ENCODE measurements at places on chromosomes 5 and 9.

DNA sequence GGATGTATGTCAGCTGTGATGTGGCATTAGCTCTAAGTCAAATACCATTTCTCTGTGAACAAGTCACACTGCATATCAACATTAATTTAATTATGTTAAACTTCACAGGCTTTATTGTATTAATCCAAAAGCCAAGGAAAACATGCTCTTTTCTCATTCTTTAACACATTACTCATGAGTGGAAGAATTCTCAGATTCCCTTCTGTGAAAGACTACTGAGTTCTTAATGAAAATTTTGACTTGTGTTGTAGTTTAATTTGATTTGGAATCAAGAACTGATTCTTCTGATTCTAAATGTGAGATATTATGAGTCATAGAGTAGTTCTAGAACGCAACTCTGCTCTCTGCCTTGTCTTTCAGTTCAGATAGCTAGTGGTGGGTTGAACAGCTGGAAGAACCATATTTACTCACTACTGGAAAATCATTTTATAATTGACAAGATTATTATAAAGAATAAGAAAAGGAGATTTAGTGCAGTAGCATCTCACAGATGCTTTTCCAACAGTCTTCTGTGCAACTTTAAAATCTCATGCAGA, 90.6 kb downstream of the VCAN start:
- DNase-seq = no peak

DNA sequence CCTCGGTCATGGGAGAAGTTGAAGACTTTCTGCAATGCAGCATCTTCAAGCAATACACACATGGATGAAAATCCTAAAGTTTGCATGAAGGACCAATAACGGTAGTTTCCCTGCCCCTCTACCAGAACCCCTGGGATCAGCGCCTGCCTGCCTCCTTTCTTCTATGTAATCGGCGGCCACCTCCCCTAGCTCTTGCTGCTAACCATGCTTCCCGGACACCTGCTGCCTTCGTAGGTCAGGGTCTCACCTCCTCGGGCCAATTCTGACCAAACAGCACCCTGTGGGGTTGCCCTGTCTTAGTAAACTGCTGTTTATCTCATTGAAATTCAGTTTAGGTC, 388 bp upstream of the MED10 start:
- DNase-seq = no peak

- no peak for DNase-seq
These were observed 3.6 kb downstream of the RPL12 start for GRCh38 chr9:127447416-127448111.

DNA sequence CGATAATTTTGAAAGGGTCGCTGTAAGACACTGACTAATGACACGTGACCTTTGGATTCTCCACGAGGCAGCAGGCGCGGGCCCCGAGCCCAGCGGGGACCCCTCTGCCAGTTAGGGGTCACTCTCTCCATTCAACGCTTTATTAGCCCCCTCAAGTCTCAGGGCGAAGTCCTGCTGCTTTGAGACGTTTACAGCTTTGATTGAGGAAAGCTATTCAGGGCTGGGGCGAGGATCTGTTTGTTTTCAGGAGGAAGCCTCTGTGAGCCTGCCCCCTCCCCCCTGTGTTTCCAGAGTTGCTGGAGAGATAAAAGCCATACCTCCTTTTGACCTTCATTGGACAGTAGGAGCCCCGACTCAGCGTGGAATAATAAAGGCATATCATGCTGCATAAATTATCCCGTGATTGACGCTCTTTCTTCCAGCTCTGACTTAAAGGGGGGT, 31.4 kb upstream of the MSX2 start:
- DNase-seq = peak; percentile 34

DNA sequence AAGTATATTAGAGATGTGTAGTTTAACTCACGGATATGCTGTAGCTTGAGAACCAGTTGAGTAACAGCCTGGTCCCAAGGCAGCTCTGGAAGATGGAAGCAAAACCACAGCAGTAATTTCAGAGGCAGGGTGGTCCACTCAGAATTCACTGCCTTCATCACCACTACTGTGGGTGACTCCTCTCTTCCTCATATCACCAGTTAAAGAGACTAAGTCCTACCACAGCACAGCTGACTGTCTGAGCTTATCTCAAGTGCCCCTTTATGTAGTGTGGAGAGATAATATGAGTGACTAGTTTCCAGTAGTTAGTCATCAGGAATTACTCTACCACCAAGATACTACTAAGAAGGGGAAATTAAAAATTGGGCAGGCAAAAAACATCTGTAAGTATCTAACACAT, 1571.2 kb upstream of the C9orf72 start:
- DNase-seq = no peak

DNA sequence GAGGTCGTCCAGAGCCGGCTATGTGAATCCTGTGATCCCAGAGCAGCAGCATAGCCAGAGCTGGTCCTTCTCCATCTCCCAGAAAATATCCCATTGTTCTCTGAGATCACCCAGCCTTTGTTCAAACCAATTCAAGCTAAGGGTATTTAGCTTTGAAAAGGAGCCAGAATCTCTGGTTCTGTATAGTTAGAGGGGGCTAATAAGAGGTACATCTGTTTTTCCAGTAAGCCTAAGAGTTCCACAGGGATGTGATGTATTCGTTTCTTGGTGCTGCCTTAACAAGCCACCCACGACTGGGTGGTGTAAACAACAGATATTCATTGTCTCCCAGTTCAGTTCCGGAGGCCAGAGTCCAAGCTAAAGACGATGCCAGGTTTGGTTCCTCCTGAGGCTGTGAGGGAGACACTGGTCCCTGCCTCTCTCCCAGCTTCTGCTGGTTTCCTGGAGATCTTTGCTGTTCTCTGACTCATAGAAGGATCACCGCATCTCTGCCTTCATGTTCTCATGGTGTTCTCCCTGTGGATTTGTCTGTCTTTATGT, 344.8 kb downstream of the MTRR start:
- no peak for DNase-seq

GRCh38 chr5:44809215-44809955, 638 bp downstream of the MRPS30 start:
- DNase-seq = peak; percentile 47

GRCh38 chr5:96699186-96699820, 37.1 kb downstream of the CAST start:
- DNase-seq = no peak

- DNase-seq = no peak
These were observed 27.4 kb downstream of the SNX30 start for GRCh38 chr9:112777914-112778313.

- DNase-seq = no peak
These were observed 337.1 kb downstream of the GADD45G start for GRCh38 chr9:89941875-89942274.

DNA sequence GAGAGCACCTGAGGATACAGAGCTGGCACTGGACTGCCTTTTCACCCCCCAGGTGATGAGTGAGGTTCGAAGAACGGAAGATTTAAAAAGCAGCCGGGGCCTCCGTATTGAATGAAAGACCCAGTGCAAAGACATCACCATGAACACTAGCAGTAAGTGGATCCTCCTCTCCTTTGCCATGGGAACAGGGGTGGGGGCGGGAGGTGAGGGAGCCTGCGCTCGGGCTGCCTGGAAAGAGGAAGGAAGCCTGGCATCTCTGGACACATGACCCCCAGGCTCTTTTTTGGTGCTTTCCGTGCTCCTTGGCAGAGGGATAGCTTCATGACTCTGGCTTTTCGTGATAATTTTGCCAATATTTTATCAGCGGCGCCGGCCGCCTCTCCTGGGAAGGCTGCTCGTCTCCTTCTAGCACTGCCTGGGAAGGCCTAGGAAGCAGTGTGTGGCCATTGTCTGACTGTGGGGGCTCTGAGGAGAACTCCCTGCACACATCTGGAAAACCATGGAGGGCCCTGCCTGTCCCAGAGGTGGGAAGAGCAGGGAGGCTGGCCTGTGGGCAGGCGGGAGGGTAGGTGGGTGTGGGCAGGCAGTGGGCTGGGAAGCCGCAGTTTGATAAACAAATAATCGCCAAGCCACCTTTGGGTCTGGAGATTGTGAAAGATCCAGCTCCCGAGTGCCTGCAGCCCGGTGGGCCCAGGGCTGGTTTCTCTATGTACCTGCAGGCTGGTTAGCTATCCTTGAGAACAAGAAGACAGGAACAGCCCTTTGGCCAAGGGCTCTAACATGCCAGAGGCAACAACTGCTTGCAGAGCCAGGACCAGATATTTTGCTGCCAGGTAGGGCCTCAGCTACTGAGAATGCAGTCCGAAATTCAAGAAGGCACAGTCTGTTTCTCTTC, 911 bp downstream of the ABLIM3 start:
- DNase-seq = peak; percentile 31

DNA sequence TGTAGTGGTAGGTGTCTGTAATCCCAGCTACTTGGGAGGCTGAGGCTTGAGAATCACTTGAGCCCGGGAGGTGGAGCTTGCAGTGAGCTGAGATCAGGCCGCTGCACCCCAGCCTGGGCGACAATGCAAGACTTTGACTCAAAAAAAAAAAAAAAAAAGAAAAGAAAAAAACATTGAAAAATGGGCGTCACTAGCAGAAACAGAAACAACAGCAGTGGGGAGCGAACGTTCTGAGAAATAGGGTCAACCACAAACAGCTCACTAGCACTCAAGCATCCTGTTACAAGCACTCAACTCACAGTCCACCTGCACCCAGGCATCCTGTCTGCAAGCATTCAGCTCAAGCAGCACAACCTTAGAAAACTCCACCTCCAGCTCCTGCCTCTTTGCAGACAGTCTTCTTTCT, 17.2 kb downstream of the TRIM14 start:
- no peak for DNase-seq
